ENCODE measurements at places on chromosomes 6 and 20.

DNA sequence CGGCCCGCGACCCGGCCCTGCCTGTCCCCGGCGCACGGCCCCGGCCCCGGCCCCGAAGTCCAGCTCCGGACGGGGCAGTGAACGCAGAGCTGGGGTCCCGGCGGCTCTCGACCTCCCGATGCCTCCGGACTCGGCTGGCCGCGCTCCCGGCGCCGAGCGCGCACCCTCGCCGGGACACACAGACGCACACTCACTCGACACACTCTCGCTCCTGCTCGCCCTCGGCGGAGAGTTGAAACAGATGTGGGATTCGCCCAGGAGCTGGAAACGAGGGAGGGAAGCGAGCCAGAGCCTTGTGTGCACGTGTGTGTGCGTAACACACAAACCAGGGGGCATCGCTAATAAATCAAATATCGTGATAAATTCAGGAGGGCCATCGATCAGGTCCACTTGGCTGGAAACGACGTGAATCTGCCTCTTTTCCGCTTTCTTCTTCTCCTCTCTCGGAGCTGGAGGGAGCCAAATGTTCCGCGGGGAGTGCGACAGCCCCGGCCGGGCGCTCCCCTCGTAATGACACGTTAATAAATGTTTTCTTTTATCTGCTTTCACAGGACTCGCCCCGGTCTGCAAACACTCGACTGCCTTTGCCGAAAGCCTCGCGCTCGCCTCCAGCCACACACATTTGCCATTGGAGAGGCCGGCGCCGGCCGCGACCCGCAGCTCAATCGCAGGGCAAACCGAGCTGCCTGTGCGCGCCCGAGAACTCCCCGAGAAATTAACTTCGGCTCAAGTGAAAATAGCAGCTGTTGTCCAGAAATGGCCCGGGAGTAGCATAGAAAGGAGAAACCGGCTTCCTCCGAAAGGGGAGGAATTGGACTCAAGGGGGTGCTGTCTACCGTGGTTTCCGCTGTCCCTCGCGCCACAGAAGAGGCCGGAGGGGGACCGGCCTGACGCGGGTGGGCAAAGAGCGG, 828 bp upstream of the SULF2 start:
- peak; percentile 91 for DNase-seq

- no peak for DNase-seq
Measured at GRCh38 chr6:33668914-33669313, 42.6 kb downstream of the UQCC2 start.

- DNase-seq = no peak
Measured at GRCh38 chr6:10426781-10427279, 12.0 kb upstream of the TFAP2A start.

GRCh38 chr20:60559462-60559861, 601.2 kb downstream of the CDH26 start:
- peak; percentile 9 for DNase-seq

- DNase-seq = no peak
Measured at GRCh38 chr20:536426-537010, 7.1 kb downstream of the CSNK2A1 start.

DNA sequence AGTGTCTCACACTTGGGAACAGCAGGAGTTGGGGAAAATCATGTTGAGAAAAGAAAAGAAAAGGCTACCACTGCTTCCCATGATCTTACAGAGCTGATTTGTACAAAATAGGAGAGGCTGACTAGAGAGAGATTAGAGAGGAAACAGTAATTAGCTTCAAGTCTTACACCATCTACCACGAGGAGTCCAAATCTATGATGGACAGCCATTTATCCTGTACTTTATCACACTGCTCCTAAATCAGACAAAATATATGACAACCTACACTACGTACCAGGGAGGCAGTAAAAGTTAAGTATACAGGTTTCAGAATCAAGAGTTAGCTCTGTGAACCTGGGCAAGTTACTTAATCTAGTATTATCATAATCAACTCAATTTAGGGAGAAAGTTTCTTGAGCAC, 38.0 kb downstream of the RARS2 start:
- DNase-seq = no peak

GRCh38 chr6:30216096-30216495, 2.9 kb upstream of the TRIM26 start:
- DNase-seq = peak; percentile 7

DNA sequence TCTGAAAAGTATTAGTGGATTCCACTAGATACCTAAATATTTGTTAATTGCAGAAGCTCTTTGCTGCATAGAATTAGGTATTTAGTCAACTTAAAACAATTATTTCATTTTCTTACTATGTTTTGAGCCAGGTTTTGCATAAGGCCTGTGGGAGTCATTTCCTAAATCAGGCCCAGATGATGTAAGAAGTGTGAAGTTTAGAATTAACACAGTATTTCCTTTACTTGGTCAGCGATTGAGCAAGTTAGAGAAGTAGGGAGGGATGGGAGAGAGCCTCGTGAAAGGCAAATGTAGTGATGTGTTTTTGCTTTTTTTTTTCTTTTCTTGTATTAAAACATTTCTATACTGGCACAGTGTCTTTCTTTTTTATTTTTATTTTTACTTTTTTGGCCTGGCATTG, 711.1 kb downstream of the HDGFL1 start:
- no peak for DNase-seq

DNA sequence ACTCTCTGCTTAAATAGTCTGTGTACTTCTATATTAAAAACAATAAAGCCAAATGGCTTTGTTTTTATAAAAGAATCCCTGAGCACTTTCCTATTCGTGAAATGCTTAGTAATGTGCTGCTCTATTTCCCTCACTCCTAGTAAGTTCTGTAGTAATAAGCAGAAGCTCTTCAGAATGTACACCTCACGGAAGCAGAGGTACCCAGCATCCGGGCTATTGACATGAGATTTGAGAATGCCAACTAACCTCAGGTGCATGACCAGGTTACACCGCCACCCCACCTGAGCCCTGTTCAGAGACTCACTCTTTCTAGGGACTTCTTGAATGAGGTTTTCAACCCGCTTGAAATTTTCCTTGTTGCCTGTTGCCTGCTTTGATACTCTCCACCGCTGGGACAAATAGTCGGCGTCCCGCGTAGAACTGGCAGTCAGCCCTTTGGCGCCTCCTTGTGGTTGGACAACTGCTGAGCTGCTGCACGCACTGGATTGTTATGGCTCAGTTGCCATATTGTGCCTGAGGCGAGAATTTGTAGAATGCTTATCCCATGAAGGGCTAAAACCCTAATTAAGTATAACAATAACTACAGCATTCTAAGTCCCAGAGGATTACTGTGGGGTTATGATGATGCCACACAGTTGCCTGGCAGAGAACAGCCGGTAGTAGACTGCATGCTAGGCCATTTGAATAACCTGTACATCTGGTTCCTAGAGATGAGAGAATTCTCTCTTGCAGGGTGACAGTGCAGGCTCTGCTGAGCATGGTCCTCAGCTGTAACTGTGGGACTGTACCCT, 95.4 kb downstream of the KHDC1L start:
- DNase-seq = peak; percentile 64

DNA sequence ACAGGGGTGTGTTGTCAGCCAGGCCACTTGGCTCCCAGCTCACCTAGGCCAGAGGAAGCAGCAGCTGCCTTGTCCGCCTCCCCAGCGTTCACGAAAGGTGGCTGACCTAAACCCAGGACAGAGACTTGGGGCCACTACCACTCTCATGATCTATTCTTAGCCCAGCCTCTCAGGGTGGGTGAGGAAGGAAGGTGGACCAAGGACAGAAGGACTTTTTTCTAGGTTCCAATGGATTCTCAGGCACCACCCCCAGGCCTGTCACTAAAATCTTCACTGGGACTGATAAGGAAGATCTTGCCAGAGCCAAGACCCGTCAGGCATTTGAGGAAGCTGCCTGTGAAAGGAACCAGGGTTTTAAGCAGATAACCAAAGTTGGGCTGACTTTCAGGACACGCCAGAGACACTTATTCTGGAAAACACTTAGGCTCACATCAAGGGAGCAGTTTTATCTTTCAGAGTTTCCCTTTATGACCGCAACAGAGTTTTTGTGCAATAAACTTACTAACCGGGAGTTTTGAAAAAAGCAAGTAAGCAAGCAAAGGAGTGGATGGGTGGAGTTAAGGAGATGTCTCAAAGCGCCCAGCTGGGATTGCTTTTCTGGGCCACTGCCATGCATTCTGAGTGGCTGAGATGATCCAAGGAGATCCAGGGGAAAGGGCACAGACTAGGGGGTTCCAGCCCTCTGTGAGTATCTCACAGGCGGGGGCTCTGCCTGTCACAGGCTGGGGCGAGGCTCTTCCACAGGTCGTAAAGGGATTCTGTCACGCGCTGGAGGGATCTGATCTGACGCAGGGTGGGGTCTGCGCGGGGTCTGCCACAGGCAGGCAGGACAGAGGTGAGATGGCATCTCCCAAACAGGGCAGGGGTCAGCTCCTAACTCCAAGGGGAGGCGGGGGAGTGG, 989 bp downstream of the FITM2 start:
- DNase-seq = peak; percentile 20

Data from right kidney (tissue), 9 donors.